ENCODE measurements at places on chromosomes 16 and 17. TPM values are rescaled to one million over a fixed set of nuclear protein-coding genes. Genes with fewer than 3 reads are reported as not detected.

CFAP52 gene
- not detected for total RNA-seq

- peak; percentile 80 for DNase-seq
Observed at GRCh38 chr17:57892820-57893595, 43.2 kb upstream of the MRPS23 start.

DNA sequence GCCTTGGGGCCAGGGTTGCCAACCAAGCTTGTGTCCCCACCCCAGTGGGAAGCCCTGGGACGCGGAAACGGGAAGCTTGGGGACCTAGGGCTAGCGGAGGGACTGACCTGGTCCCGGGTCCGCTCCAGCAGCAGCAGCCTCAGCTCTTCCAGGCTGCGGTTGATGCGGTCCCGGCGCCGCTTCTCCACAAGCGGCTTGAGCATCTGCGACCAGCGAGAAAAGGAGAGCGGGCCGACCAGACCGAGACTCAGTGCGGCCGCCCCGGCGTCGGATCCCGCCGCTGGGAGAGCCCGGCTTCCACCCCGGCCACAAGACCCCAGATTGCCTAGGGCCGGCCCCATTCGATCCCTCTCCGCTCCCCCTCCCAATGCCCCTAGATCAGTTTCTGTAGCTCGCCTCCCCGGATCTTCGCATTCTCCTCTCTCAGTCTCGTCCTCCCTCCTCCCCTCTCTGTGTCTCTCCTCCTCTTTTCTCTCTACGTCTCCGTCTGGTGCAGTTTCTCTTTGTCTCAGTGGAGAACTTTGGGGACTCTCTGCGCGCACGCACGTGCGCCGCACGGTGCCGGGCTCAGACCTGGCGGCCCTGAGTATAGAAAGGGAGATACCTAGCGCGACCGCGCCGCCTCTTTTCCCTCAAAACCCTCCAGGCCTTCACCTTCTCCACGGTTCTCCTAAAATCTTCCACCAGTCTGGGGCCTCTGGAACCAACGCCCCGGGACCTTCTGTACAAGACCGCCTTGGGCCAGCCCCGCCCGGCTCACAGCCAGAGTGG lies 797 bp downstream of the HES7 start:
- peak; percentile 53 for DNase-seq

GRCh38 chr16:23107936-23108335 lies 41.3 kb downstream of the USP31 start:
- DNase-seq, result no peak

GRCh38 chr17:5254414-5254813 lies 19.8 kb upstream of the SCIMP start:
- DNase-seq, result no peak

SSH2 gene
- 28.1 TPM for total RNA-seq

GRCh38 chr17:77857613-77858012 lies 100.9 kb upstream of the TNRC6C start:
- DNase-seq, result no peak

DNA sequence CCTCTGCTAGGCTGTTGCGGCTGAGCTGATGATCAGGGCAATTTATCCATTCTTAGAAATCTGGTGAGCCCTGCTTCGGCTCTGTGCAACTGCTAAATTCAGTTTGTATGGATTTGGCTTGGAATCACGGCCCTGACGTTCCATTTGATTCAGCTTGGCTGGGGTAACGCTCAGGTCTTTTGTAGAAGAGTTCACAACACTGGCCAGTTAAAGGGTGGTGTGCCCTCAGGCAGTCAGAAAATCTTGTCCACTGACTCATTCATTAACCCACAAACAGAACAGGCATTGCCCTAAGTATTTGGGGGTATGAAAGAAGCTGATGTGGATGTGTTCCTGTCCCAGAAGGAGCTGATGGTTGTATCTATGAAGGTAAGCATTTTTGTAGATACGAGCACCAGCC lies 53.9 kb downstream of the GNAO1 start:
- no peak for DNase-seq

GRCh38 chr17:60941028-60941427 lies 263.4 kb downstream of the BCAS3 start:
- peak; percentile 82 for DNase-seq

CLEC19A gene
- total RNA-seq, result not detected

- DNase-seq, result no peak
Observed at GRCh38 chr16:14491861-14492529, 138.1 kb downstream of the PARN start.

GRCh38 chr16:24347556-24347955 lies 91.4 kb downstream of the CACNG3 start:
- no peak for DNase-seq

EVPLL gene
- 0.25 TPM for total RNA-seq

SHMT1 gene
- 58.0 TPM for total RNA-seq

DNA sequence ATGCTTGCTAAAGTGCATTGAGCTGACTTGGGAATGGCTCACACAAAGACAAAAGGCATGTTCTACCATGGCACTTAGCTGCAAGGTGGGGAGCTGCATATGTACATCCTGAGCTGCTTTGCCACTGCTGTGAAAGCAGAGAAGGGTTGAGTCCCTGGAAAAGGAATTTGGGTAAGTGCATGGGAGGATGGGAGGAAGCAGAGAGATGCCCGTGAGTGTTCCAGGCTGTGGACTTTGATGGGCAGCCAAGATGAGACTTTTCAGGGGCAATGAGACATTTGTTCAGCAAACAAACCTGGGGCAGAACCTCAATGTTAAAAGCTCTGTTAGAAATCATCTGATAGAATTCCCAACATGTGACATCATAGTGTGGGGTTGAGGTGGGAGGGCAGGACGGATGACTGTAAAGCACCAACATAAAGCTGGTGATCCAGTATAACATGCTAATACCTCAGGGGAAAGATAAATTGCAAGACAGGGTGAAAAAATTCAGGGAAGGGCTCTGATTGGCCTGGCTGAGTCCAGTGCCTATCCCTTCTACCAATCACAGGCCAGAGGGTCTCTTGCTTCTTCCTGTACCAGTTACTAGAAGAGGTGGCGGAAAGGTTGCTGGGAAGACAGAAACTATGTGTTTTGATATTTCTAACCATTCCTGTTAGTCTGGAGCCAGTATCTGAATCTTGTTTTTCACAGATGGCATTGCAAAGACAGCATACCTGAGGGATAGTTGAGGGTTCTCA lies 163.2 kb downstream of the UTP18 start:
- DNase-seq, result no peak

DNA sequence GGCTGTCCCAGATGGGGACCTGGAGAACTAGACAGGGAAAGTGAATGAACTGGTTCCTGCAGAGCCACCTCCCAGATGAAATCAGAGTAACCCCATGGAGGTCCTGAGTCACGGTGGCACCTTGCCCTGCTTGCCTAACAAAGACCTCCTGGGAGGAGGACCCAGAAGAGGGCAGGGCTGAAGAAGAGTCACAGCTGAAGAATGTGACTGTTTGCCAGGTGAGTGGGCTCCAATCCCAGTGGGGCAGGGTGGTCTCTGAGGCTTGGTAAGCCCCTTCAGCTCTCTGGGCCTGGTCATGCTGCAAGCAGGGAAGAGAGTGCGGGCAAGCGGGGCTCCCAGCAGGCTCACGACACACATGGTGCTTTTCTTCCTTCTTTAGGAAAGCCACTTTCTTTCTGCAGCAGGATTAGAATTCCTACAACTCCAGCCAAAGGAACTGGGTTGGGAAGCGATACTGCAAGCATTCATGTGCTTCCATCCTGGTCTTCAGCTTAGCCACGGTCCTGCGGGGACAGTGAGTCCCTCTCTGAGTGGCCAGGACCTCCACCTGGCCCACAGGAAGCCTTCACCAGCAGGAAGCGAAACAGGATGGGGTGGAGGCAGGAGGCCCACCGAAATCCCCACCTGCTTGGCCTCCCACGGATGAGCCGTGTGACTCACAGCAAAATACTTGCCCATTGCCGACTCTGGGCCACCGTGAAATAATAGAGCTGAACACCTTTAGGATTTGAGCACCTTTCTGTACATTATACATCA lies 4.3 kb downstream of the C16orf74 start:
- no peak for DNase-seq

SNX20 gene
- total RNA-seq, result 0.86 TPM

DNA sequence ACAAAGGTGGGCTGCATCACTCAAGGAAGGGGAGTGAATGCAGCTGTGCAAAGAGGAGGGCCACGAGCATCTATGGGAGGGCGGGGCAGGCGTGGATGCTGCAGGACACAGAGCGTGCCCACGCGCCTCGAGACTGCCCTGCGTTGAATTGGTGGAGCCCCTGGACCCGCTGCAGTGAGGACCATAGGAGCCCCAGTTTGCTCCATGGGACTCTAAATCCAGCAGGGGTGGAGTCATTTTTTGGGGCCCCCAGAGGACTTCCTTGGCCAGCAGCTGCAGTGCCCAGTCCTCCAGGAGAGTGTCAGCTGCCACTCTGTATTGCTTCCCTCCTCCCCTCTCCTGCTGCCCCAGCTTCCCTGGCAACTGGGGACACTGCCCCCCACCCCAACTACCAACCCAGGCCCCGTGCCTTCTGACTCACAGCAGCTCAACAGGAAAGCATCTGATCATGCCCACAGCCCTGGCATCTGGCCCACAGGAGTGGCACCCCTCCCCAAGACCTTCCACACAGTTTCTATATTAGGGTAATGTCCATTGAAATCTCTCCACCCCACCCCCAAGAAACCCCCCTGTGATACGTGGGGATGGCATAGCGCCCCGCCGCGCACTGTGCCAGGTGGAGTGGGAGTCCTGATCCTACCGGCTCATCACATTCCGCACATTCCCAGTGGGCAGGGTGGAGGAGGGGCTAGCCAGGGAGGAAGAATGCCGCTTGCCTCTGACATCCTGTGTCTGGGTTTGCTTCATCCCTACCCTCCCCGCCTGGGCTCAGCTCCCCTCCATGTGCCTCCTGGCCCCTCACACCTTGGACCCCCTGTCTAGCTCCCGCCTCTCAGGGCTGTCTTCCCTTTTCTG lies 27.8 kb upstream of the ITGA3 start:
- DNase-seq, result no peak

GRCh38 chr16:31452631-31453106 lies 6.6 kb upstream of the ARMC5 start:
- DNase-seq, result no peak

CBFA2T3 gene
- total RNA-seq, result 10.1 TPM

- DNase-seq, result no peak
Observed at GRCh38 chr16:557463-558297, 2.5 kb upstream of the PRR35 start.

CES4A gene
- 5.9 TPM for total RNA-seq

DNA sequence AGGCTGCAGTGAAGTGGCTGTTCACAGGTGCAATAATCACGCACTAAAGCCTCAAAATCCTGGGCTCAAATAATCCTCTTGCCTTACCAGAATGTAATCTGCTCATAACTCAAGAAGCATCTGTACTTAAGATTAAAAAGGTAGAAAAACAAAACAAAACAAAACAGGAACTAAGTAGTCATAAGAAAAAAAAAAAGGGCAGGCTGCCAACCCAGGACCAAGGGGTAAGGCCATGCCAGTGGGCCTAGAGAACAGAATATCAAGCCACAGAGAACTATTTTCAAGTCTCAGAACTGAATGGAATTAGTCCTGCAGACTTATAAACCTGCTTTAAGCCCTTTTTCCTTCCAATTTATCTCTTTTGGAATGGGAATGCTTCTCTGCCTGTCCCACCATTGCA lies 64.8 kb upstream of the TBC1D3K start:
- DNase-seq, result no peak

CHST4 gene
- total RNA-seq, result 0.44 TPM

FSCN2 gene
- total RNA-seq, result 1.0 TPM

DNA sequence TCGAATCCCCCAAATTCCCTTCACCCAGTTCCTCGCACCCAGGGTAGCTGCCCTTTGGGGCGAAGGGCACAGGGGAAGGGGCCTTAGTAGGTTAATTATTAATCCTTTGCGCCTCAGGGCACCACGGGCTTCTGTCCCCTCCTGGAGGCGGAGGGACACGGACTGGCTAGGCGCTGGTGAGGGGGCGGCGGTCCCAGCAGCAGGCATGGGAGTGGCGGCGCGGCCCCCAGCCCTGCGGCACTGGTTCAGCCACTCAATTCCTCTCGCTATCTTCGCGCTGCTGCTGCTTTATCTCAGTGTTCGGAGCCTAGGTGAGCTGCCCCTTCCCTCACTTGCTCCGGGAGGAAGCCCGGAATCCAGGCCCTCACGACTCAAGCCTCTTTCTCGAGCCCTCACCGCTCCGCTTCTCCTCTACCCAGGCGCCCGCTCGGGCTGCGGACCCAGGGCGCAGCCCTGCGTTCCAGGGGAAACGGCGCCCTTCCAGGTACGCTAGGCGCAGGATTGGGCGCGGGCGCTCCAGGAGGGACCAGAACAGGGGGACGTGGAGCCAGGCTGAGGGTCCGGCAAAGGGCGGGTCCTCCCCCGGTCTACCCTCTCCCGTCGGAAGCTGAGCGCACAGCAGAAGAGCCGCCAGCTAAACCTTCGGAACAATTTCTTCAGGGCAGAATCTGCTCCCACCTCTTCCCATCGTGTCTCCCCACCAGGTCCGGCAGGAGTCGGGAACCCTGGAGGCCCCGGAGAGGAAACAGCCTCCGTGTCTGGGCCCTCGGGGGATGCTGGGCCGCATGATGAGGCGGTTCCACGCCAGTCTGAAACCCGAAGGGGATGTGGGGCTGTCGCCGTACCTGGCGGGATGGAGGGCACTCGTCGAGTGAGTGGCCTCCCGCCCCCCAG lies at the start of gene GLTPD2:
TSS of gene GLTPD2 (plus strand) at position 158 of the 894 bp plus-strand sequence. CDS start at position 206, 48 bp downstream.
- DNase-seq, result no peak

GRCh38 chr16:1990351-1991134 lies 773 bp downstream of the SYNGR3 start:
- peak; percentile 68 for DNase-seq

DNA sequence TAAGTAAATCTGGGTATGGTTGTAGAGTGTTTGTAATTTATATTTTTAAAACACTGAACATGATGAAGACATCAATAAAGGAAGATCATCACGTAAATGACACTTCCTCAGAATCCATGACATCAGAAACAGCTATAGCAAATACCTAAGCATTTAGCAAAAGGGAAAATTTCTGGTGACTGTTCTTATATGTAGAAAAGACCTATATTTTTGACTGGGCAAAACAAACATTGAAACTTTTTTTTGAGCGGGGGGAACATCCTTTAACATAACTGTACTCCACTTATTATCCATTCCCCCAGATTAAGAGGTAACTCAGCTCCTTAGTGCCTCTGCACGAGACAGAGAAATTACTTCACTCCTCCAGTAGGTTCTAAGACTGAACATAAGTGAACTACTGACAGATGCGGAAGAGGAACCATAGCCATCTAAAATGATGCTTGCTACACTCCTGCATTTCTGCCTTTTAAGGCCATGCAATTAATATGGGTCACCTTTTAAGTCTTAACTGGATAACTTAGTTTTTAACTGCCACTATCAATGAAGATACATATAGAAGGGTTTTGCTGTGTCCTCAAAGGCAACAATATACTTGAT lies 9.4 kb downstream of the CRYBA1 start:
- DNase-seq, result no peak

DNA sequence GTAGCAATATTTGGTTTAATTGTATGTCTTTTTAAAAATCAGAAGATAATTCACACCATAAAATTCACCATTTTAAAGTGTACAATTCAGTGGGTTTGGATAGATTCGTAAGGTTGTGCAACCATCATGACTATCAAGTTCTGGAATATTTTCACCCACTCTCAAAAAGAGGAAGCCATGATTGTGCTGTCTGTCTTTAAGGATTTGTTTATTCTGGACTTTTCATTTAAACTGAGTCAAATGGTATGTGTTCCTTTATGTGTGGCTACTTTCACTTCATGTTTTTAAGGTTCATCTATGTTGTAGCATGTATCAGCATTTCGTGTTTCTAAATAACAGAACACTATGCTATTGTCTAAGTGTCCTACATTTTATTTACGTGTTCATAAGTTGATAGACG lies 68.1 kb upstream of the CPHXL start:
- DNase-seq, result no peak

PLA2G10 gene
- total RNA-seq, result 33.0 TPM

RBFOX1 gene
- 2.6 TPM for total RNA-seq
